ENCODE measurements at places on chromosomes 3 and 15. TPM values are rescaled to one million over a fixed set of nuclear protein-coding genes. Genes with fewer than 3 reads are reported as not detected.

SLC51B gene
- 0.75 TPM for total RNA-seq

GRCh38 chr3:168071591-168072322 is 24.0 kb downstream of the GOLIM4 start:
- DNase-seq: no peak

DNA sequence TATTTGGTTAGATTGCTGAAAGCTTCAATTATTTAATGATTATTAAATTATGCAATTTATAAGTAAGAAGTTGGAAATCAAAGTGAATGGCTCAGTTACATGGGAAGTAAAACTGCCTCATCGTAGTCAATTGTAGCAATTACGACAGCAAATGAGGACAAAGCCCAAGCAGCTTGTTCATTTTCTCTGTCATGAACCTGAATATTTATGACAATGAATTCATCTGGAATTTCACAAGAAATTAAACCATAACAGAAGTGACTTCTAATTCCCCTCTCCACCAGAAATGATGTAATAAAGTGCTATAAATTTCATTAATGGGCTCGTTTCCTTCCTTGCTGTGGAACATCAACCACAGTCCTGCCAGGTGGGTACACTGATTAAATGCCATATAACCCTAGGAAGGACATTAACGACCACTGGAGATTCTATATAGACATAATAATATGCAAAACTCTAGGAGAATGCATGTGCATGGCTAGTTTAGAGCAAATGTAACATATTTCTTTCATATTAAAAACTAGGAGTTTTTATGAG is 273.8 kb upstream of the DCBLD2 start:
- no peak for DNase-seq

GRCh38 chr15:86259589-86259988 is 179.9 kb downstream of the AGBL1 start:
- DNase-seq: no peak

DNA sequence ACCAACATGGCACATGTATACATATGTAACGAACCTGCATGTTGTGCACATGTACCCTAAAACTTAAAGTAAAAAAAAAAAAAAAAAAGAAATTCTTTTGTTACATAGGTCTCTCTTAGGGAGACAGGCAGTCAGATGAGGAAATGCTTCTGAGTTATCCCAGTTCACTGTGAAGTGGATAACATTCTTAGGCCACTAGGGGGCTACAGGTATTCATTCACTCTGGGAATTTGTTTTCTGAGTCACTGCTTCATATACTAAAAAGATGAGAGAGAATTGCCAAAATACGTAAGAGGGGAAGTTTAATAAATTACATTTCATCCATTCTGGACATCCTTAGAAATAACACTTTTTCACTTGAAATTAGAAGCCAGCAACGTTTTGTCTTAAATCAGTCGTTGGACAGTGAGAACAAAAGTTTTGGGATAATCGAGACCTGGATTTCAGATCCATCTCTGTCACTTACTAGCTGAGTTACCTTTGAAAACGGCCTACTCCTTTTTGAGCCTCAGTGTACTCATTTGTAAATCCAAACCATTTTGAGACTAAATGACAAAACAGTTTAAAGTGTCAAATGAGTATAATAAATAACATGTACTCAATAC is 738.4 kb upstream of the ALCAM start:
- no peak for DNase-seq

DNA sequence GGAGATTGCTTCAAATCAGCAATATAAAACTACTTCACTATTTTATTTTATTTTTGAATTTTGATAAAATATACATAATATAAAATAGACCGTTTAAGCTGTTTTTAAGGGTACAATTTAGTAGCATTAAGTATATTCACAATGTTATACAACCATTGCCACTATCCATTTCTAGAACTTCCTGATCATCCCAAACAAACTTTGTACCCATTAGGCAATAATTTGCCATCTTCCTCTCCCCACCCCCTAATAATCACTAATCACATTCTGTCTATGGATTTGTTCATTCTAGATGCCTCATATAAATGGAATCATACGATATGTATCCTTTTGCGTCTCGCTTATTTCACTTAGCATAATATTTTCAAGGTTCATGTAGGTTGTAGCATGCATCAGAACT is 28.9 kb downstream of the FANCD2 start:
- no peak for DNase-seq

- DNase-seq: no peak
Observed at GRCh38 chr3:125280668-125281361, 68.3 kb upstream of the SLC12A8 start.

Measured in left lobe of liver (tissue), 2 donors.